ENCODE measurements at places on chromosomes 7 and 10.

GRCh38 chr10:93548376-93549071 lies 17.9 kb upstream of the FFAR4 start:
- no peak for DNase-seq

GRCh38 chr10:11936389-11937152 lies 106.0 kb downstream of the UPF2 start:
- DNase-seq, result no peak

DNA sequence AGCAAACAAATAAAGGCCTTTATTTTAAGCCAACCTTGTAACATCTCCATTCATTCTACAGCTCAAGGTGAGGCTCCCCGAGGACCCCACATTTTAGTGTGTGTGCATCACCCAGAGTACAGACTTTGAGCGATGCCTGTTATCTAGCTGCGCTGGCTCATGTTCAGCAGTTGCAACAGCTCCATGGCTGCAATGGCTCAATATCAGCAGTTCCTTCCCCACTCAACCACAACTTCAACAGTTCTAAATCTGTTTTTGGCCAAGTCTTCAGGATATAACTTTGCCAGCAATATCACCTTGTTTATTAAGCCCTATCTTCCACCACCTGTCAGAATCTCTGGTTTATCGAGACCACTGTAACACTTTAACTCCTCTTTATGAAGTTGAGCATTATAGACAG lies 95.8 kb downstream of the WNT2 start:
- no peak for DNase-seq

DNA sequence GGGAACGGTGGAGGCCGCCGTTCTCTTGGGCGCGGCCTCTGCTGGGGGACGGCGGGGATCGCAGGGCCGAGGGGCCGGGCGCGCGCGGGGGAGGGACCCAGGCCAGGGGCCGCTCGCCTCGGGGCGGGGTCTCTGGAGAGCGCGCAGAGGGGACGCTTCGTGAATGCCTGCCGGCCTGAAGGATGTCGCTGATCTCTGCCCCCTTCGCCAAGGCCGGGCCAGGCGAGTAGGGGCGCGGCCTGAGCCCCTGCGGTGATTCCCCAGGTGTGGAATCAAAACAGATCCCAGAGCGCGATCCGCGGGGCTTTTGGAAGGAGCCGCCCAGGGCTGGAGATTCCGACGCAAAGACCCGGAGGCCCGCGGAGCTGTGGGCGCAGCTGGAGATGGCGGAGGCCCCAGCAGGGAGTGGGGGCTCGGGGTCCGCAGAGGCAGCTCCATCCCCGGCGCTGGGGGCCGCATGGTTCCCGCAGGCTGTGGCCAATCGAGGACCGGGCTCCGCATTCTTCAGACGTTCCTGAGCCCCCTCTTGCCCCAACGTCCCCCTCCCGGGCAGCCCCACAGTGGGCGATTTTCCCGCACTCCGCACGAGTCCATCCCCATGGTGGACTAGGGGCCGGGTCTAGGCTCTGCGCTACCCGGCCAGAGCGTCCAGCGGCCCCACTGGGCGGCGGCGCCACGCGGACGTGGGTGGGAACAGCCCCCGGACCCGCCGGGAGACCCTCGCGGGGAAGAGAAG lies 166.0 kb downstream of the ACTR3B start:
- peak; percentile 39 for DNase-seq

- no peak for DNase-seq
These were observed 28.6 kb upstream of the LAMB4 start for GRCh38 chr7:108158776-108159175.

- DNase-seq, result no peak
These were observed 47.6 kb downstream of the TWIST1 start for GRCh38 chr7:19069842-19070241.

- no peak for DNase-seq
These were observed 180.3 kb upstream of the PLXNA4 start for GRCh38 chr7:132756484-132756990.

DNA sequence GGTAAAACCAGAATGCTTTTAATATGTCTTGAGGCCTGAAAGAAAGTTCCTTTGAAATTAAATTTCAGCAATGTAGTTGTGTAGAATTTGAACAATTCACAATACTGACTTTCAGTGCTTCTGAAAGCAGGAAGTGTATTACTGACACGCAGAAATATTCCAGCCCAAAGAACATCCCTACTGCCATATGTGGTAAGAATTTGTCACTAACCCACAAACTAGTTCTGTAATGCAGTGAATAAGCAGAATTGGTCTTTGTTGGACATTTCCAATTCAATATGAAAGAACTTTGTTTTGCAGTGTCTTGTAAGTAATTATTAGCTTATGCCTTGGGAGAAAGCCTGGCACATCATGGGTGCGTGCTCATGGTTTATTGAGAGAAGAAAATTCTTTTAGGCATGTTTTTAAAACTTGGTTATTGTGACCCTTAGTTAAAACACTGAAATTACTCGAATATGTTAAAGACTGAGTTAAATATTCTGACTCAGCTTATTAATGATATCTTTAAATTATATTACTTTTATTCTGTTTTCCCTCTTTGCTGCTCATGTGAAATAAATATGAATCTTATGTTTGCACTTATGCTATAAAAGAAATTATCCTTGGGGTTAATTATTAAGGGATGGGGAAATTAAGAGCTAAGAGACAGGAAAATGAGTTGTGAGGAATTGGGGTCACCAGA lies 33.4 kb downstream of the PTPN12 start:
- DNase-seq, result no peak

- DNase-seq, result no peak
These were observed 1.7 kb upstream of the CYCS start for GRCh38 chr7:25126751-25127150.

- DNase-seq, result no peak
These were observed 807.4 kb downstream of the TNS3 start for GRCh38 chr7:46774515-46774914.

DNA sequence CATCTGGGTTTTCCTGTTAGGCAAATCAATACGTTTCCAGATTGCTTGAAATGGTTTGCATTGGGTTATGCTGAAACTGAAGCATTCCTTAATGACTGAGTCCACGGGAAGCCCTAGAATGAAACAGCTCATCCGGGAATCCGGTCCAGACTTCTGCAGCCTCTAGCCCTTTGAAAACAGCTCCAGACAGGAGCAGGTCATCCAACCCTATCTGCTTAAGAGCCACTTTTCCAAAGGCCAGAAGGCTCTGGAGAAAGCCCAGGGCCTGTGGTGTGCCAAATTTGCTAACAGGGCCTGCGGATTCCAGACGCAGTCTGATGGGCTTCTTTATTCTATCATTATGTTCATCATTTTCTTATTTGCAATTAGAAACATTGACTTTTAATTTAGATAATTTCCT lies 265.4 kb downstream of the SKIDA1 start:
- no peak for DNase-seq

DNA sequence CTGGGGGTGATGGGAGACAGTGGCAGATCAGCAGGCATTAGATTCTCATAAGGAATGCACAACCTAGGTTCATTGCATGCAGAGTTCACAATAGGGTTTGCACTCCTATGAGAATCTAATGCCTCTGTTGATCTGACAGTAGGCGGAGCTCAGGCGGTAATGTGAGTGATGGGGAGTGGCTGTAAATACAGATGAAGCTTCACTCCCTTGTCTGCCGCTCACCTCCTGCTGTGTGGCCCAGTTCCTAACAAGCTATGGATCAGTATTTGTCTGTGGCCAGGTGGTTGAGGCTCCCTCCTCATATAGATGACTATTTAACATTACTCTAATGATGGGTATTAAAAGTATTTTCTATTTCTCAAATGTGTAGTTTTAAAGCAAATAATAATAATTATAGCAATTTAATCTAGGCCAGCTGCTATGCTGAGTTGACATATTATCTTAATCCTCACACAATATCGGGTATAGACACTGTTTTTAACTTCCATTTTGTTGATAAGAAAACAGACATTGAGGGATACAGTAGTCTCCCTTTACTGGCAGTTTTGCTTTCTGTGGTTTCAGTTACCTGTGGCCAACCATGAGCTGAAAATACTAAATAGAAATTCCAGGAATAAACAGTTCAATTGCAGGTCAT lies 39.9 kb downstream of the KIF20B start:
- peak; percentile 7 for DNase-seq

DNA sequence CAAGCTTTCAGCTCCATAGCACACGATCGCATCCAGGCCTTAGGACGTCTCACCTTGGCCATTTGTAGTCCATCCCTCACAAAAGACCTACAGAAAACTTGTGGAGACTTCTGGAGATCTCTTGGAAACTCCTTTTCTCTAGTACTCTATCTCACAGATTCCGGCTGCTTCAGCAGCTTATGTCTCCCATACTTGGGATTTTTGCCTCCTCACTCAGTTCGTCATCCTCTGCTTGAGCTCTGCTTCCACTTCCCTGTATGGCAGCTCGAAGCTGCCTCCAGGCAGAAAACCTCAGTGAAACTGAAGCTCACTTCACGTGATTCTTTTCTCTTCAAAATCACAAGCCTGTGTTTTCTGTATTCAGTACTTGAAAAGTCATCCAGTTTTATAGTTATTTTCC lies 178.7 kb upstream of the GDF10 start:
- DNase-seq, result no peak

GRCh38 chr7:157263156-157263555 lies 73.6 kb upstream of the DNAJB6 start:
- DNase-seq, result no peak

All from NCI-H82 (cell line).